ENCODE measurements at places on chromosomes 5 and 9. TPM values are rescaled to one million over a fixed set of nuclear protein-coding genes. Genes with fewer than 3 reads are reported as not detected.

Gene COL23A1
- 1.2 TPM for total RNA-seq

DNA sequence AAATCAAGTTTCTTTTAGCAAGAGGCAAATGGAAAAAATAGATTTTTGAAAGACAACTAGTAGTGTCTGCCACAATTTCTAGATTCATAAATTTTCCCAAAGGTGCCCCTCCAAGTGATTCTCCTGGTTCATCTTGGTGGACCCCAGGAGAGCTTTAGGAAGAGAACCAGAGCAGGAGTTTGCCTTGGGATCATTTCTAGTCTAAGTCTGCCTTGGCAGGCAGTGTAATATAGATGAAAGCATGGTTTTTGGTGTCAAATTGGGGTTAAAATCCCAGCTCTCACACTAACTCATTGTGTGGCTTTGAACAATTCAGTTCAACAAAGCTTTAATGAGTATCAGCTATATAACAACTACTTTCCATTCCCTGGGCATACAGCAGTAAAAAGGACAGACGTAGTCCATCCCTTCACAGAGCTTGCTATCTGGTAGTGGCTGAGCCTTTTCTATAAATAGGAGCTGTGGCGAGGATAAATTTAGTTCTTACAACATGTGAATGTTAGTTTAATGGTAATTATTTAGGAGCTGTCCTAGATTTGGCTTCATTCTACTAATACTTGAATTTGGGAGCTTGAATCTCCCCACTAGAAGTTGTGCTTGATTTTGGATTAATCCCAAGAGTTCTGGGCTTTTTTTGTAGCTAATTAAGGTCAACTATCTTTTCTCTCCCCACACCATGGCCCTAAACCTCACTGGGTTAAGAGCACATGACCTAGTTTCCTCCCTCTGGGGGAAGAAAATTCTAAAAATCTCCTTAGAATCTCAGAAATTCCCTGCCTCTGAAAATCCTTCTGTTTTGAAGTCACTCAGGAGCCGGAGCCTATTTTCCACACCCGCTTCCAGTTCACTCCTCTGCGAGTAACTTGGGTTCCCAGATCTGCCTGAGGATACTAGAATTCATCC, 197.8 kb downstream of the PCSK1 start:
- no peaks in the 10 kb centered on the region for H3K27me3 ChIP-seq
- no peak for DNase-seq
- no peak overlapping the region for H3K4me3 ChIP-seq
- peaks cover 14% of the 10 kb centered on the region for H3K4me1 ChIP-seq
- H3K36me3 ChIP-seq: no peaks in the 10 kb centered on the region

Gene PDLIM4
- total RNA-seq: 3.2 TPM

- H3K36me3 ChIP-seq: no peaks in the 10 kb centered on the region
- peaks cover 10% of the 10 kb centered on the region for H3K4me1 ChIP-seq
- no peak for DNase-seq
- H3K27ac ChIP-seq: no peak overlapping the region
- H3K4me3 ChIP-seq: no peak overlapping the region
Measured at GRCh38 chr5:126413856-126414255, 9.4 kb upstream of the GRAMD2B start.

DNA sequence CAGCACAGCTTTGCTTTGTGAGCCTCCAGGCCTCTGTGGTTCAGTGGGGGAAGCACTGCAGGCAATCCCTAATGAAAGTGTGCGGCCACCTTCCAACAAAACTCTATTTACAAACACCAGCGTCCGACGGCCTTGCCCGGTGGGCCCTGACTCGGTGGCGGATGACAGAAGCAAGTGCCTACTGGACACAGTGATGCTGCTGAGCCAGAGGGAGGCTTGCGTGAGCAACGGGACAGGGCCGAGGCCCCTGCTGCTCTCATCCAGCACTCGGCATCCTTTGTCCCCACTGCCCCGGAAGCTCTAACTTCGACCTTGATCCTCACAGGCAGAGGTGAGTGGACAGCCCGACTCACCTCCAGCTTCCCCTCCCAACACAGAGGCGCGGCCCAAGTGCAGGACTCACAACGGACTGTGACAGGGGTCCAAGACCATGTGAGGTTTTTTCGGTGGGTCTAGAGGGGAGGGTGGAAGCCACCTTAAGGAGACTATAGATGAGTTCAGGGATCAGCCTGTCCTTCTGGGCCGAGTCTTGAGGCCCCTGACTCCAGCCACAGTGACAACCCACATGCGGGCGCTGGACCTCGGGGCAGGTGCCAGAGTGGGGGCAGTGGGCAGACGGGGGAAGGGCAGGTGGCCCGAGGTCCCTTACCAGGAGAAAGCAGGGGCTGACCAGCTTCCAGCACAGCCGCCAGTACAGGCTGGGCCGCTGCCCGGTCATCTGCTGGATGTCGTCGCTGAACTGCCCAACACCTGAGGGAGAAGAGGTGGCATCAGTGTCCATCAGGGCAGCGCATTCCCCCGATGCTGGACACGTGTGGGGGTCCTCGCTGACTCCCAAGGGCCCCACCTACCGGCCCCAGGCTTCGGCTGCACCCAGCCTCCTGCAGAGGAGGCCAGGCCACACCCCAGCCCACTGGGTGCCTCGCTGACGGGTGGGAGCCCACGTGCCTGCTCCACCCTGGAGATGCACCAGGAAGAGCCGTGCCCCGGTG, 39.4 kb downstream of the SLC6A3 start:
- DNase-seq: no peak
- H3K4me1 ChIP-seq: no peaks in the 10 kb centered on the region
- no peak overlapping the region for H3K27ac ChIP-seq
- no peak overlapping the region for H3K4me3 ChIP-seq
- no peaks in the 10 kb centered on the region for H3K36me3 ChIP-seq
- peaks cover 18% of the 10 kb centered on the region for H3K27me3 ChIP-seq

DNA sequence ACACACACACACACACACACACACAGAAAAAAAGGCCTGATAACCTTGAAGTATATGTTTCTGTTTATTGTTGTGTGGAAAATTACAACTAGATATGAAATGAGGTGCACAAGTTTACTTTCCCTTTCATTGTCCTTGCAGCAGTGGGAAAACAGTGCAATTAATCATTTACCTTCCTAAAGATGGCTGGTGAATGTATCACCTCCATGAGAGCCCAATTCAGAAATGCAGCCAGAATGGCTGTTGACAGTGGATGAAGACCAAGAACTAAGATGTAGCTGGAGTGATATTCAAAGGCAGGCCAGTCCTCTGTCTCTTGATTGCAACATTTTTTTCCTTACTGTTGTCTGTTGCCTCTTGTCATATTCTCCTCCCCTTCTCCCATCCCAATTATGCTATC, 49.6 kb upstream of the EIF4EBP3 start:
- H3K4me3 ChIP-seq: no peak overlapping the region
- H3K36me3 ChIP-seq: peaks cover 7% of the 10 kb centered on the region
- no peaks in the 10 kb centered on the region for H3K27me3 ChIP-seq
- no peaks in the 10 kb centered on the region for H3K4me1 ChIP-seq
- DNase-seq: no peak

DNA sequence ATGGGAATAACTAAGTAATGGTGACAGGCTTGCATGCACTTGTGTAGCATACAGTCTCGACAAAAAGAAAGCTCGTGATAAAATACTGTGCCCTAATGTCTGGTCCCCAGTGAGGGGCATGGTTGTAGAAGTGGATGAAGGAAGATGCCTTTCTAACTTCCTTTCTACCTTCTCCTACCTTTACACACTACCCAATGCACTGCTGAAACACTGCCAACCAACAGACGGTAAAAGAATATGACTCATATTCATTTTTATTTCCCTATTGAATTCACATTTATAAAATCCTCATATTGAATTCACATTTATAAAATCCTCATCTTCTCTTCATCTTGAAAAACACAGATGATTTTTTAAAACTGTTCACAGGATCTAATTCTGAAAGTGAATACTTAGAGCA, 223.0 kb downstream of the PJA2 start:
- H3K27me3 ChIP-seq: no peaks in the 10 kb centered on the region
- no peaks in the 10 kb centered on the region for H3K4me1 ChIP-seq
- no peak for DNase-seq
- H3K27ac ChIP-seq: no peak overlapping the region

DNA sequence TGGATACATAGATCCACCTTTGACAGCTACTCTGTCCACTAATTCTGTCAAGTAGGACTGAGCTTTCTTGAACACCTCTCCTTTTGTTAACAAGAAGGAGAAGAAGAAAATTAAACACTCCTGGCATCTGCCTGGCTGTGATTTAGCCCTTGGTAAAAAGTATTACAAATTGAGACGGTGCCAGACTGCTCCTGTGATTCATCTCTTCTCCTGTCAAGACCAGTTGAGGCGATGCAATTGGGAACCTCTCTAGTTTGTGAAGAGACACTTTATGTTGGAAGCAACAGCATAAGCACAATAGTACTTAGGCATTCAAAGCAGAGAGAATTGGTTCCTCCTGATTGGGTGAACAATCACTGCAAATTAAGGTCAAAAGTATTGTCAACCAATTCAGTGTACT, 72.7 kb downstream of the GHR start:
- H3K36me3 ChIP-seq: no peaks in the 10 kb centered on the region
- H3K4me1 ChIP-seq: peaks cover 91% of the 10 kb centered on the region
- H3K27ac ChIP-seq: peak overlapping the region; percentile 72
- H3K27me3 ChIP-seq: no peaks in the 10 kb centered on the region
- no peak overlapping the region for H3K4me3 ChIP-seq

- H3K36me3 ChIP-seq: no peaks in the 10 kb centered on the region
- H3K27ac ChIP-seq: no peak overlapping the region
- H3K4me1 ChIP-seq: no peaks in the 10 kb centered on the region
- no peaks in the 10 kb centered on the region for H3K27me3 ChIP-seq
- H3K4me3 ChIP-seq: no peak overlapping the region
Measured at GRCh38 chr9:92165484-92165883, 50.3 kb upstream of the SPTLC1 start.

Measured in psoas muscle (tissue), 8 donors.